ENCODE measurements at places on chromosomes 4 and X.

GRCh38 chr4:168598191-168598590 is 101.3 kb downstream of the PALLD start:
- no peak for DNase-seq

GRCh38 chr4:32117693-32118092 is 1397.5 kb downstream of the PCDH7 start:
- DNase-seq, result no peak

- DNase-seq, result no peak
Observed at GRCh38 chr4:87224141-87224923, 3.9 kb upstream of the KLHL8 start.

- no peak for DNase-seq
Observed at GRCh38 chrX:53950130-53950733, 94.0 kb downstream of the PHF8 start.

GRCh38 chr4:119299741-119300100 is 22.2 kb downstream of the FABP2 start:
- DNase-seq, result no peak

DNA sequence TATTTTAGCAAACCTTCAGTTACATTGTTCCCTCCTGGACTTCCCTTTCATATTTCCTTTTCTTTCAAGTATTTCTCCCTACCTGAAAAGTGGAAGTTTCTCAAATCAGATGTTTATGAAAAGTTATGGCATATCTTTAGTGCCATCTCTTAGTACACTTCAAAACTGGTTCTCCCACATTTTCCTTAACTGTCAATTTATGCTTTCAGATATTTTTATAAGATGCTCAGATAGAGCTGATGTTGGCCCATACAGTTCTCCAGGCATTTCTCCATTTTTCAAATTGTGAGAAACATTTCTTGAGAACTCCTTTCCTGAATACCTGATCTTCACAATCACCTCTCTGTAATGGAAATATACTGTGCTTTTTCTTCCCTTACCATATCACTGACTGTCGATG is 32.5 kb upstream of the AP1AR start:
- DNase-seq, result no peak

- DNase-seq, result no peak
Observed at GRCh38 chr4:180828455-180829018, 1414.7 kb upstream of the TENM3 start.

GRCh38 chrX:25356456-25356855 is 340.7 kb upstream of the ARX start:
- DNase-seq, result no peak

DNA sequence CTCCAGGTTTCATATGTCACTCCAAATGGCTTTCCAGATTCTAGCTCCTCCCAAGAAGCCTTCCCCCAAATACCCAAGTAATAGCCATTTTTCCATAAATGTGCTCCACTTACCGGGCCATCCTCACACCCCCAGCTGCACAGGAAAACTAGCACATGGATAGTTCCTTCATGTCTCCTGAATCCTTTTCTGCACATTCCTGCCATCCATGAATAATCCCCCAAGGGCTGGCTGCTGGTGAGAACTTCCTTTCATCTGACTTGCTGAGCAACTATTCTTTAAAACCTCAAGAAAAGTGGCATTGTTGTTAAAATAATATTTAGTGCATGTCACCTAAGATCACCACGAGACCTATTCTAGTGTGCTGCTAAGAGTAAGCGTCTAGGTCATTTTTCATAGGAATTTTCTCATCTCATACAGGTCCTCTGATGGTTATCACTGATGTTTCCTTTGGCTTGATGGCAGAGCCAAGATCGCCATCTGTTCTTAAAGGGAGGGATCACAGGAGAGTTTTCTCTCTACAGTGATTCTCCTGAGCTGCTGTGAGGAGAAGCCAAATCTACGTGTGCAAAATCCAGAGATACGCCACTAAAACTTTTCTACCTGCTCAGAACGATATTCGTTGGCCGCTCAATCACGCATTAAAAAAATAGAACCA is 71.3 kb downstream of the MAP3K15 start:
- DNase-seq, result no peak

DNA sequence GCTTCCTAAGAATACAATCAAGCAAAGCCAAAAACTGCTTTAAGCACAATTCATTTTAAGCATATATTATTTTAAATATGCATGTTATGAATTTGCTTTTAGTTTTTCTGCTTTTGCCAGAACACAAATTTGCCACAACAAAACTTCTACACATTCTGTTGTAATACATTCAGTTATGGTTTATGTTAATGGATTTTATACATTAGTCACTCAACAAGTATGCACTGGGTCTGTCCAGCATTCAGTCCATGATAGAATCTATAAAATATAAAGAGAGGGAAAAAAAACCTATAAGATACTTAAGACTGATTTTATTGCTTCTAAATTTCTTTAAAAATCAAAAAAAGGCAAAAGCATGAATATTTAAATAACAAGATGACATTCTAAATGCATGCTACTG is 22.2 kb downstream of the IQCM start:
- no peak for DNase-seq

- no peak for DNase-seq
Observed at GRCh38 chrX:152480269-152481212, 29.4 kb upstream of the GABRA3 start.

DNA sequence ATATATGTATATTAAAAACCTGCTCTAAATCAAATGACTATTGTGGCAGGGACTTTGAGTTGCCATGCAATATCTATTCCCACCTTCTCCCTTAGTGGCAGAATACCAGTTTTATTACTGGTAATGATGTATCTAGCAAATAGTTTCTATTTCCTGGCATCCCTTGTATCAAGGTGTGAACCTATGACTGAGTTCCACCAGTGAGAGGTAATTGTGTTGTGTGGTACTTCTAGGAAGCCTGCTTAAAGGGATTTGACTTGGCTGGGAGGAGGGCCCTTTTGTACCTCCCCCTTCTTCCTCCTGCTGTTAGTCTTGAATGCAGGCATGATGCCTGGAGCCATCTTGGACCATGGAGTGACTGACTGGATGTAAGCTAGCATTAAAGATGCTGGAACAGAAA is 65.4 kb upstream of the DYNLT3 start:
- DNase-seq, result no peak

DNA sequence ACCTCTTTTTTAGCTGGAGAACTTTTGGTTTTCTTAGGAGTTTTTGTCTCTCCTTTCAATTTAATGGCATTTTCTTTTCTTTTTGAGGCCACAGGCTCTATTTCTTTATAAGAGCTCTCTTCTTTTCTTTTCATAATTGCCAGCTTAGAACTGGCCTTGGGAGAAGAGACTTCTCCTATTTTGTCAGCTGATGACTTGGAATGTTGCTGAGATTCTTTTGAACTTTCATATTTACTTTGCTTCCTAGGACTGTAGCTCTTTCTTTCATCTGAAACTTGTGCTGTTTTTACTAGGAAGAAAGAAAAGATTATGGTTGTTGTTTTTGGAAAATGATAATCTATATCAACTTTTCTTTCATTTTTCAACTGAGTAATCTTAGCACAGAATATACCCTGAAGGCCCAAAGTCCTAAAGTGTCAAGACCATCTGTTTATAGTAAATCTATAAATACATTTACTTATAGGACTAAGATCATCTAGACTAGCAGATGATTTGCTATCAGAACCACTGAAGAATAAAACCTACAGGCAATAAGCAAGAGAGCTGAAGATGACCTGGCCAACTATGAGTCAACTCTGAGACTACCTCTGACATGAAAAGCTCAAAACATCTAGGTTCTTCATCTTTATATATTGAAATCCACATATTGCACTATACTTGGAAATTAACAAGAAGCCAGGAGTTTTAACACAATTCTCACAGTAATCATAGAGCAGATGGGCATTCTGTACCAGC is 45.6 kb downstream of the RFC1 start:
- DNase-seq, result no peak

GRCh38 chr4:84498935-84499623 is at the start of gene NKX6-1:
Gene NKX6-1 (minus strand): TSS chr4:84499292. CDS start chr4:84498228, 1,064 bp downstream.
- DNase-seq, result no peak

DNA sequence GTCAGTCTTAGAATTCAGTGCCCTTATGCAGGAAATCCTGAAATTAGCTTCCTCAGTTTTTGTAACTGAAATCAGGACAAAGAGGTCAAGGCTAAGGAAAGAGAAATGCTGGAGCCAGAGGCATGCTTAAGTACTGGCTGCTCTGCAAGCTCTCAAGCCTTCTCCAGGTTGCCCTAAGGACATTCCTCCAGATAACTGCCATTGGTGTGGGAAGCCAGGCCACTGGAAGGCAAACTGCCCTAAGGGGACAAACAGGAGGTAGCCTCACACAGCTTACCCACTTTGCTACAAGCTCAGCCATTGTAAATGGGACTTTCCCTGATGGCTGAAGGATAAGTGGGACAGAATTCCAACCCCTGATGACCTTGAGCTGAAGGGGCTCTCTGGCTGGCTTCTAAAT is 606.9 kb upstream of the PCDH10 start:
- no peak for DNase-seq

- DNase-seq, result no peak
Observed at GRCh38 chr4:108881986-108882385, 119.1 kb upstream of the ETNPPL start.

GRCh38 chr4:26150948-26151347 is 169.9 kb upstream of the RBPJ start:
- peak; percentile 20 for DNase-seq

DNA sequence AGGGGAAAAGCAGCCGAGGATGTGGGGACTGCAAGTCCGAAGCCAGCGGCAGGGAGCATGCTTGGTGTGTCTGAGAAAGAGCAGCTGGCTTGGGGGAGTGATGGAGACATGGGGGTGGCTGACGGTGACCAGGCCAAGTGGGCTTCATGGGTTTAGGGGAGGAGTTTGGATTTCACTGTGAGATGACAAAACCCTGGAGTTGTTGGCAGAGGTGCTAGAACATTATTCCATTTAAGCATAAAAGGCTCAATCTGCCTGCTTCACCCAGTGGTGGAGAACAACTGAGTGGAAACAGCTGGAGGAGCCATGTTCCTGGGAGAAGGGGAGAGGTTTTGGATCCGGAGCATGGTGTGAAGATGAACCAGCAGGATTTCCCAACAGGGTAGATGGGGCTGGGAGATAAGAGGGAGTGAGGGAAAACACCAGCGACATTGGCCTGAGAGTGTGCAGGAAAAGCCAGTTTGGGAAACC is 318.0 kb upstream of the TAPT1 start:
- no peak for DNase-seq

DNA sequence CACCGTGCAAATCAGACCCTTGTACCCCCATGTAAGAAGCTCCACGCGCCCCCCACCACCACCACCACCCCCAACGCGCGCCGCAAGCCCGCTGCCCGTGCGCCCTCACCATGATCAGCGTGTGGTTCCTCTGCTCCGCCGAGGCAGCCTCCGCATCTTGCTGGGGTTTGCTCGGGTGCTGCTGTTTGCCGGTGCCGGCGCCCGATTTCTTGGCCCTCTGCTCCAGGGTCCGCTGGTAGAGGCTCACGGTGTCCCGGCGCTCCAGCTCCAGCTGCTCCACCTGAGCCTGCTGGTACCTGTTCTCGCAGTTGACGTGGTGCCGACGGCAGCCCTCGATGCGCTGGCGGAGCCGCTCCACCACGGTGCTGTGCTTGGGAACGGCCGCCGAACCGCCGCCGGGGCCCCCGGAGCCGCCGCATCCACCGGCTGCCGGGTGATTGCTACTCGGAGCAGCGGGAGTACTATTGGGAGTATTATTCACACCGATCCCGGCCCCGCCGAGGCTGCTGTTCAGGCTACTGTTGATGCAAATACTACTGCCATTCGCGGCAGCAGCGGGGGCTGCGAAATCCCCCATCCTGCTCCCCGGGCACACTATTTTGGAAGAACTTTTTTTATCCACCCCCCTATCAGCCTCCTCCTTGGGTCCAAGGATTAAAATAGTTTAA is 1.1 kb downstream of the MAML3 start:
- peak; percentile 19 for DNase-seq

GRCh38 chr4:156992943-156993342 is 21.3 kb upstream of the PDGFC start:
- no peak for DNase-seq

GRCh38 chrX:100377826-100378225 is 32.2 kb downstream of the PCDH19 start:
- DNase-seq, result no peak
